ENCODE measurements at places on chromosomes 1 and 21.

DNA sequence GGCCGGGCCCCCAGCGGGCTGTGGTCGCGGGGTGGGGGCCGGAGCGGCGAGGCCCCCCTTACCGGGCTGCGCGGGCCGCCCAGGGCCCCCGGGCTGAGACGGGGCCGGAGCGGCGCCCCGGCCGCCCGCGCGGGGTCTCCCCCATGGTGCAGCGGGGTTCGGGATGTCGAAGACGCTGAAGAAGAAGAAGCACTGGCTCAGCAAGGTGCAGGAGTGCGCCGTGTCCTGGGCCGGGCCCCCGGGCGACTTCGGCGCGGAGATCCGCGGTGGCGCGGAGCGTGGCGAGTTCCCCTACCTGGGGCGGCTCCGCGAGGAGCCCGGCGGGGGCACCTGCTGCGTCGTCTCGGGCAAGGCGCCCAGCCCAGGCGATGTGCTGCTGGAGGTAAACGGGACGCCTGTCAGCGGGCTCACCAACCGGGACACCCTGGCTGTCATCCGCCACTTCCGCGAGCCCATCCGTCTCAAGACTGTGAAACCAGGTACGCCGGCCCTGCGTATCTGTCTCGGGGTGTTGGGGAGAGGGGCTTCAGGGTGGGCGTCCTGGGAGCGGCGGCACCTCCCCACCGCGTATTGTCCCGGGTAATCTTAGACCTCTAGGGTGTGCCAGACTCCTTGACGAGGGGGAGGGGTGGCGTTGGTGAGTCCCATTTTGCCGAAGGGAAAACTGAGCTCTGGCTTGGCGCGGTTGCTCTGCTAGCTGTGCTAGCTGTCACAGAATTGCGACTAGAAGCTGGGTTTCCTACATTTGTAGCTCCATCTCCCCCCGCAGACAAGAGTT lies 745 bp downstream of the MAGI3 start:
- DNase-seq, result no peak

GRCh38 chr21:32726839-32727686 lies 750 bp downstream of the SYNJ1 start:
- no peak for DNase-seq

DNA sequence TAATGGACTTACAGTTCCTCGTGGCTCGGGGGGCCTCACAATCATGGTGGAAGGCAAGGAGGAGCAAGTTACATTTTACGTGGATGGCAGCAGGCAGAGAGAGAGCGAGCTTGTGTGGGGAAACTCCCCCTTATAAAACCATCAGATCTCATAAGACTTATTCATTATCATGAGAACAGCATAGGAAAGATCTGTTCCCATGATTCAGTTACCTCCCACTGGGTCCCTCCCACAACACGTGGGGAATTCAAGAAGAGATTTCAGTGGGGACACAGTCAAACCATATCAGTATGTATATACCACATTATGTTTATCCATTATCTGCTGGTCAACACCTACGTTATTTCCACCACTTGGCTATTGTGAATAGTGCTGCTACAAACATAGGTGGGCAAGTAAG lies 352.3 kb upstream of the B3GALT2 start:
- no peak for DNase-seq

GRCh38 chr1:41152622-41153044 lies 89.5 kb downstream of the SCMH1 start:
- DNase-seq, result no peak

- DNase-seq, result no peak
Measured at GRCh38 chr1:17001760-17002523, 9.8 kb downstream of the ATP13A2 start.

DNA sequence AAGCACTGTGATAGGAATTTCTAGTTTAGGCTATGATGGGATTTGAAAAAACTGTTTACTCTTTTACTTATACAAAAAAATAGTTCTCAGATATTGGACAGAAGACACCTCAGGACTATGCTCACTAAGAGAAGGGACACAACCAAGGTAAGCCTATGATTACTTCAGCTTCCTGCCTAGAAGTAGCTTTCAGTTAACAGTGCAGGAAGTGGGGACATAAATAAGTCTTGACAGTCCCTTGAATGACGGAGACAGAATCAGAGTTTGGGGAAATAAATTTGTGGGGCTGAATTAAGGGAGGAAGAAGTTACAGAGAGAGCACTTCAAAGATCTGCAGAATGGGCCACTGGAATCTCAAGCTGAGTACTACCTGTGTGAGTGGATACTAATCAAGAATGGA lies 53.8 kb upstream of the OLFM3 start:
- DNase-seq, result no peak

GRCh38 chr1:20660847-20661206 lies 342 bp downstream of the DDOST start:
- DNase-seq, result no peak

DNA sequence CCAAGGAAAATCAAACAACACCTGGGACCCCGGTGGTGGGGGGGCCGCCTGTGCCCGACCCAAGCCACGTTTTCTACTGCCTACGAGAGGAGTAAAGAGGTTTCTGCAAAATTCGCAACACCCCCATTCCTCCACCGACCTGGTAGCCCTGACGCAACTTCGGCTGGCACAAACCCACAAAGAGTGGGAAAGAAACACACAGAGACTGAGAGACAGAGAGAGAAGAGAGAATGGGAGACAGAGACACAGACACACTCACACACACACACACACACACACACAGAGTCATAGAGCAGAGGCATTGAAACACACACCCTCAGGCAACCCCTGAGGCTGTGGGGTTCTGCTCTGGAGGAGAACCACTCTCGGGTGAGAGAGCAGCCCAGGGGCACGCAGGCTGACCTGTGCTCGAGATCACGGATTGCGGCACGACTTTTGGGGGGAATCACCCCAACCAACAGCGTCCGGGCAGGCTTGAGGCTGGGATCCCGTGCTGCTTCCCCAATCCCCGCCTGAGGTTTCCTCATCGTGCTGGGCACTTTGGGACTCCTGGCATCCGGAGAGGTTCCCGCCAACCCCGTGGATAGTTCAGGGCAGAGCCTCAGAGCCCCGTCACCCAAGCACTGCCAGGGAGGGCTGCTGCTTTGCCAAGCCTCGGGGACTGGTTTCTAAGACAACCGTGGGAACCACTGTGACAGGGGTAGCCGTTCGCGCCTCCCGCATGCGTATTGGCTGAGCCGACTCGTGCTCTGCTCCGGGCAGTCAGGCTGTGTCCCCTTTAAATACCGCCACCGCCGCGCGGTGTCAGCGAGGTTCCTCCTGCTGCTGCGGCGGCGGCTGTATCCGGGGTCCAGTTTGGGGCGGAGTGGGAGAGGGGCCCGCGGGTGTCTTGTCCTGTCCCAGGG lies 682.4 kb upstream of the TPTE start:
- no peak for DNase-seq

DNA sequence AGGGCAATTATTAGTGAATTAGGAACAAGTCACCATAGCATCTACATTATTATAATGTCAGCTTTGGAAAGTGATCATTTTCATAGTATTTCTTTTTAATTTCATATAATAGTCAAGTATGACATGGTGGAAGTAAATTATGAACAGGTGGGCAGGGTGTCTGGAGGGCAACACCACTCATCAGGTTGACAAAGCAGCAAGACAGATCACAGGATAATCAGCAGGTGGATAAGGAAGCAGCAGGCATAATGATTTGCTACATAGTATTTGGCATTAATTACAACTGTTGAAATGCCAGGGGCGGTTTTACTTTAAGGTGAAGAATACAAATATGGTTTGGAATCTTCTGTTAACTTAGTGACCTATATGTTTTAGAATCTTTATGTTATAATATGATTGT lies 1342.2 kb downstream of the PLA2G4A start:
- no peak for DNase-seq

DNA sequence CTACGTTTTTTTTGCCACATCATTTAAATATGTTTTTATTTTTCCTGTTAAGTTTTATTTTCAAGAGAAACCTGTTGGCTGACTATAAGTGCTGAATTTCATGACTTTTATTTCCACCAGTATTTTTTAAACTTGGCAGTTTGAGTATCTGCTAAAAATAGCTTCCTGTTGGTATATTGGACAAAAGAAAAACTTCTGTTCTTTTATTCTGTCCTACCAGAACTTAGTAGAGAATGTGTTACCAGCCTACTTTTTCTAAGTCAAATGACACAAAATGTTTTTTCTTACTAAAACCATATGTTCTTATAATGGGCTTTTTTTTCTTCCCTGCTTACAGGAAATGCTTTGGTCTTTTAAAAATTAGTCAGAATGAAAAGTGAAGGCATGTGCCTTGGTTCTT lies 7.6 kb downstream of the DR1 start:
- DNase-seq, result no peak

DNA sequence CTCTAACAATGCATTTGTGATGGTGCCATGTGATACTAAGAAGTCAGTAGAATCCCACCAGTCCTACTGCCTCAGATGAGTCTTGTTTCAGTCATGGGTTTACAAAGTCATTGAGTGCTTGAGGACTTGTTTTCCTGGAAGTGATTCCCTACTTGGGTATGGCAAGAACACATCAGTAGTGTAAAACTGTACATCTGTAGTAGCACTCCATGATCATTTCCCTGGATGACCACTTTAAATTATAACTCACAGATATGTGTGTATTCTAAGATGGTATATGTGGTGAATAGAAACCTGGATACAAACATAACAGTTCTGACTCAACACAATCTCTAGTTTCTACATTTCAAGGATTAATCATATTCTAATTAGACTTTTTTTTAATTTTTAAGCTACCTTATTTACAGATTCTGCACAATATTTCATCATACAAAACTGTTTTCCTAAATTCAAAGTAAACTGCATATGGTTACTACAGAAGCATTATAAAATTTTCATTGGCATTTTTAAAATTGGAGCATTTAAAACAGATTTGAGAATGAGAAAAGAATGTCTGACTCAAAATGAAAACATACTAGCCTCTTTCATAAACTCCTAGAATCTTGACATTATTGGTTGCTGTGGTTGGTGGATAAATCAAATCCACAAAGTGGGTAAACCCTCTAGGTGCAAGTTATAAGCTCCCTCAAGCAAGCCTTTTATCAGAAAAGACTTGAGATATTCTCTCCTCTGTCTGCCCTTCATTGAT lies 6.8 kb upstream of the PSMG1 start:
- DNase-seq, result no peak

DNA sequence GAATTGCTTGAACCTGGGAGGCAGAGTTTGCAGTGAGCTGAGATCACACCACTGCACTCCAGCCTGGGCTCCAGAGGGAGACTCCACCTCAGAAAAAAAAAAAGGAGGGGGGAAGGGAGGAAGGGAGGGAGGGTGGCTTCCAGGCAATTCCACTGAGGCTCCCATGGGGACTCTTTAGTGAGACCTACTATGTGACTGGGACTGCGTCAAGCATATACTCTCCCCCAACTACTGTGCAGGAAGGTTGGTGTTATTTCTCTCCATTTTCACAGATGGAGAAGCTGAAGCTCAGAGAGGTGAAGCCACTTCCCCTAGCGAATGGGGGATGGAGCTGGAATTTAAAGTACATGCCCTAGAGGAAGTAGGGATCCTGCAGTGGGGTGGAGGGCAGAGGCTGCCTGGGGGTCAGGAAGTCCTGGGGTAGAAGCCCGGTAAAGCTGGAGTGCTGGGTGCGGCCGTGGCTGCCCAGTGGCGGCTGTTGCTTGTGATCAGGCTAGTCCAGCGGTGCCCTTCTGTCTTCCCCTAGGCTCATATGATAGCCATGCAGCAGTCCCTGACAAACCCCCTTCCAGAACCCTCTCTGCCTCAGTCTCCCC lies 40.3 kb downstream of the RAP1GAP start:
- no peak for DNase-seq

GRCh38 chr1:212152308-212152693 lies 116.8 kb downstream of the DTL start:
- no peak for DNase-seq

DNA sequence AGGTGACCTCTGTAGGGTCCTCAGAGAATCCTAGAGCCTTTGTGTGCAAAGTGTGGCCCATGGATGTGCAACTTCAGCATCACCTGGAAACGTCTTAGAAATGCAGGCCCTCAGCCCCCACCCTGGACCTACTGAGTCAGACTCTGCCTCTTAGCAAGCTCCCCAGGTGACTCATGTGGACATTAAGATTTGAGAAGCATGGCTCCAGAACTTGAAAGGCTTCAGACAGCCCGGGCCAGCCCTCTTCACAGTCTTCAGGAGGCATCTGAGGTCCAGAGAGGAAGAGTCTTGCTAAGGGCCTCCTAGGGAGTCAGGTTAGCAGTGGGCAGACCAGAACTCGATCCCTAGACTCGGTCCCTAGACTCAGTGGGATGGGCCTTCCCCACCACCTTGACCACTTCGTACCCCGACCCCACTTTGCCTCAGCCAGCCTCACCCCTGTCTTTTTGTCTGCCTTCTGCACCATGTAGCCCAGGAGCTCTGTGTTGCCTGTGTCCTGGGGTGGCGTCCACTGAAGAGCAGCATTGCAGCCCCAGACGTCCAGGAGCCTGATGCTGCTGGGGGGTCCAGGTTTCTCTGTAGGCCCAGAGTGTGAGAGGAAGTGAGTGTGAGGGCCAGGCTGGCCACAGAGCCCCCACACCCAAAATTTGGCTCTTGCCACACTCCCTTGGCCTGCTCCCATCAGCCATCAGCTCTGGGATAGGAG lies 4.8 kb downstream of the MYBPH start:
- DNase-seq, result no peak

- no peak for DNase-seq
Measured at GRCh38 chr1:156703741-156704140, 1.6 kb downstream of the CRABP2 start.

DNA sequence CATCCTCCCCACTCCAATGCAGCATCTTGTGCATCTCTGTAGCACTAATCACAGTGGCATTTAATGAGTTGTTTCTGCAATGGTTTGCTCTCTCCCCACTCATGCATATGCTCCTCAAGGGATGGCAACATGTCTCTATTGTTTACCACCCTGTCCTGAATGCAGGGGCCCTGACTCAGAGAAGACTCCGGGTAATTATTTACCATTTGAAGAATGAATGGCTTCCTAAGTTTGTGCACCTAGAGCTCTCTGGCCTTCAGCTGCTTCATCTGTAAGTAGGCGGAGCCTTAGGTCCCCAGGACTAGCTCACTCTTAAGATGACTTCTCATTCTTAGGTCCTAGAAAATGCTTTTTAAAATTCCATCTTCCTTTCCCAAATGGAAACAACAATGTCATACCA lies 63.7 kb upstream of the IGSF21 start:
- no peak for DNase-seq

GRCh38 chr21:19700476-19700875 lies 1296.9 kb upstream of the TMPRSS15 start:
- no peak for DNase-seq

DNA sequence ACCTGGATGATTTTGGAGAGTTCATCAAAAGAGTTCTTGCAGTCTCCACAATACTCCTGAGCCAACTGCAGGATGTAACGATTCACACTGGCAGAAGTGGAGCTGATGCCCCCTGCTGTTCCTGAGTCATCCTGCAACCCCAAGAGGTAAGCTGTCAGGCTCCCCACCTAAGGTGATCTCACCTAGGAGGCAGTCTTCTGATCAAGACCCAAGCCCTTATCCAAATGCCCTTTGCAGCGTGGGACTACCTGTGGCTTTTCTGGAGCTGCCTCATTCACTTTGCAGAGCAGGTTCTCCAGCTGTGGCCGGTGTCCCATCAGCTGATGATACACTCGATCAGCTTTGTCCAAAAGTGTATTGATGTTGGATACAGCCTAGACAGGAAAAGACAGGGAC lies 96.4 kb downstream of the UBR4 start:
- no peak for DNase-seq

GRCh38 chr1:25810341-25811299 lies 9.1 kb upstream of the MTFR1L start:
- DNase-seq, result no peak
